ENCODE measurements at places on chromosomes 2 and 18.

- no peak for DNase-seq
Observed at GRCh38 chr2:144014103-144014502, 505.8 kb downstream of the ZEB2 start.

DNA sequence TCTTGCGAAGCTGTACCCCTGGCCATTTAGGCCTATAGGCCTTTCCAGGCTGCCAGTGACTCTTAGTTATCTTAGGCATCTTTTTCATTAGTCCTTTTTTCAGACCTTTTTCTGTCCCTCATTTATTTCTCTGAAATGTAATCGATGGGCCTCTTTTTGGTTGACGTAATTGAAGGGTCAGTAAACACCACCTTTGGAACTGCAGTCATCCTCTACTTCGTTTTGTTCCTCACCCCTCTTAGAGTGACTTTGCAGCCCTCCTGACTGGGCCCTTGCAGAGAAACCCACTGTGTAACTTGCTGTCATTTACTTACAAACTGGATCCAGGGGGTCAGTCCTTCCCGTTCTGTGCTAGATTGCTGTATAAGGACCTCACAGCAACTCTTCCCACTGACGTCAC, 23.2 kb downstream of the CENPO start:
- no peak for DNase-seq

DNA sequence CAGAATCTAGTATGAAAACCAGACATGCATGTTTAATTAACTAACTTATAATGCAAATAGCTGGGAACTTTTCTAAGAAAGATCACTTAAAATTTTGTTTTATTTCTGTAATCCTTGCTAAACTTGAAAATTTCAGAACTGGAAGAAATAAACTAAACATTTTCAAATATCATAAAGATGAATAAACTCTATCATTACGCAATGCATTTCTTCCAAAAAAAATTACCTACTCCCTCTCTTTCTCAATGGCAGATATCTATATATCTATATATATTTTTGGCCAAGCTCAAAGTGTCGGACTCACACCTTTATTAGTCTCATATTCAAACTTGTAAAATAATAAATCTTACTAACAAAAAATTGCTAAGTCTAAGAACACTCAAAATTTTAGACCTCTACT, 158.1 kb downstream of the SLC39A10 start:
- no peak for DNase-seq

DNA sequence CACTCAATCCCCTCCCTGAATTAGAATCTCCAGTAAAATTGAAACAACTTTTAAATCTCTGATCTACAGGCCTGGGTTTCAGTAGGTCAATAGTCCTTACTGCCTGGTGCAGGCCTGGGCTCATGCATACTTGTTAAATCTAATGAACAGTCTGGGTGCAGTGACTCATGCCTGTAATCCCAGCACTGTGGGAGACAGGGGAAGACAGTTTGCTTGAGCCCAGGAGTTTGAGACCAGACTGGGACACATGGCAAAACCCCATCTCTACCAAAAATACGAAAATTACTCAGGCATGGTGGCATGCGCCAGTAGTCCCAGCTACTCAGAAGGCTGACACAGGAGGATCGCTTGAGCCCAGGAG, 94.7 kb upstream of the SP3 start:
- no peak for DNase-seq

GRCh38 chr18:59565957-59566356, 131.3 kb downstream of the CCBE1 start:
- no peak for DNase-seq

DNA sequence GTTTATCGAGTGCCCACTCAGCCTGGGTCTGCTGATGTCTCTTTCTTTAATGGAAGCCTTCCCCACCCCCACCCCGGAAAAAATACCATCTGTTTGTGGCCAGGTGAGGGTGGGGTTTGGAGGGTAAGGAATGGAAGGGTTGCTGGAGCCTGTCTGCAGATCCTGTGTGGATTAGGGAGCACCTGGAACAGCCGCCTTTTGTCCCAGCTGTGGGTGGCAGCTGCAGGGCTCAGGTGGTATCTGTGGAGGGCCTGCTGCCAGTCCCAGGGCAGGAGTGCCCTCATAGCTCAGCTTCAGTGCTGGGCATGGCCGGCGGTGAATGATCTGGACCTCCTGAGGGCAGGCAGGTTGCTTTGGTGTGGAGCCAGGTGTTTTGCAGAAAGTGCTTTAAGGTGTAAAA, 45.3 kb downstream of the IMPA2 start:
- DNase-seq = no peak

DNA sequence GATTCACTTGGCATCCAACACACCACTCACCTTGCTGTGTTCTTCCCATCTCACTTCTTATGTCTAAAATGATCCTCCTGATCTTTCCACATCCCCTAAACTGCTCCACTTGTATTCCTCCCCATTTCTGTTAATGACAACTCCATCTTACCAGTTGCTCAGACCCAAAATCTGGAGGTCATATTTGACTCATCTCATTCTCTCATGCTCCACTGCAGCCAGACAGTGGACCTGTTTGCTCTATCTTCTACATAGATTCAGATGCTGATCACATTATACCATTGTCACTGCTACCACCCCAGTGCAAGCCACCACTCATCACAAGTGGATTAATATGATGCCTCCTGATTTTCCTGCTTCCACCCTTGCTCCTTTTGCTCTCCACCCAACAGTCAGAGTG, 7.9 kb upstream of the NABP1 start:
- DNase-seq = no peak

- DNase-seq = peak; percentile 46
Observed at GRCh38 chr2:85718009-85718391, 23.8 kb downstream of the GNLY start.

DNA sequence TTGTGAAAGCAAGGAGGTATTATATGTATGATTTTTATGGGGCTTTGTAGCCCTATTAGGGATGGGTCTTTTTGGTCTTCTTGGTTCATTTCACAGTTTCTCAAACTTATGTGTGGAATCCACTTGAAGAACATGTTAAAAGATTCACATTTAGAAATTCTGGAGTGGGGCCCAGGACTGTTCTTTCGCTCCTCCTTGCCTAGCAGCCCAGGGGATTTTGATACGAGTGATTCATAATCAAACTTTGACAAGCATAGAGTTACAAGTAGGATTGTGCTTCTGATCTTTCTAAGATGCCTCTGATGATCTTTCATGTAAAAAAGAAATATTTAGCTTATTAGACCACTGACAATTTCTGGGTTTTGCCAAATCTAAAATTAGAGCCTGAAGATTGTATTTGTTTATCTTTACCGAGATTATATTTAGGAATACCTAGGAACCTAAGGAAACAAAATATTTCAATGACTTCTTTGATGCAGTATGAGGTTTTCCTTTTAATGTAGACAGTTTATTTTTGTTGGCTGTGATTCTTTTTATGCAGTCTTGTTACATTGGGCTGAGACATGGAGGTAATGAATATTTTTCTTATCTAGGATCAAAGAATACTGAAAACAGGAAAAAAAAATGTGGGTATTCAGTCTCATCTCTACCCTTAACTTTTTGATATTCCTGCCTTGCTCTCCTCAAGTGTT, 324.0 kb downstream of the PARD3B start:
- no peak for DNase-seq

GRCh38 chr2:44943031-44943692, 1.7 kb downstream of the SIX3 start:
- DNase-seq = peak; percentile 34

- DNase-seq = no peak
Observed at GRCh38 chr2:53632714-53633113, 134.9 kb upstream of the CHAC2 start.

DNA sequence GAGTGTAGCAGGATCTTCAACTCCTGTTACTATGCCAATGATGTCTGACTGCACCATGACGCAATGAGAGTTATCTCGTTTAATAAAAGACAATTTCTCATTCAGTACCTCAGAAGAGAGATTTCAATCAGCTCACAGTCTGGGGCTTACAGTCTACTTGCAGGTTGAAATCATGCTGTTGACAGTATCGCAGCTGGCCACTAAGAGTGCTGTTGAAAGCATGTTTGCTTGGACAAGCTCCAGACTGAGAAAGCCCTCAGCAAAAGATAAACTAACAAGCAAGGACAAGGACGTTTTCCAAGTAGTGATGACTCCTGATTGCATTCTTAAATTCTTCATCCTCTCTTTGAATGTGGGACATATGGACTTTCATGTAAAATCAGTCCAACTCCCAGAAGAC, 145.2 kb upstream of the SYT4 start:
- DNase-seq = peak; percentile 49

GRCh38 chr2:85015653-85016360, 44.8 kb downstream of the KCMF1 start:
- no peak for DNase-seq

- no peak for DNase-seq
Observed at GRCh38 chr2:174952607-174953006, 52.6 kb downstream of the CHN1 start.

DNA sequence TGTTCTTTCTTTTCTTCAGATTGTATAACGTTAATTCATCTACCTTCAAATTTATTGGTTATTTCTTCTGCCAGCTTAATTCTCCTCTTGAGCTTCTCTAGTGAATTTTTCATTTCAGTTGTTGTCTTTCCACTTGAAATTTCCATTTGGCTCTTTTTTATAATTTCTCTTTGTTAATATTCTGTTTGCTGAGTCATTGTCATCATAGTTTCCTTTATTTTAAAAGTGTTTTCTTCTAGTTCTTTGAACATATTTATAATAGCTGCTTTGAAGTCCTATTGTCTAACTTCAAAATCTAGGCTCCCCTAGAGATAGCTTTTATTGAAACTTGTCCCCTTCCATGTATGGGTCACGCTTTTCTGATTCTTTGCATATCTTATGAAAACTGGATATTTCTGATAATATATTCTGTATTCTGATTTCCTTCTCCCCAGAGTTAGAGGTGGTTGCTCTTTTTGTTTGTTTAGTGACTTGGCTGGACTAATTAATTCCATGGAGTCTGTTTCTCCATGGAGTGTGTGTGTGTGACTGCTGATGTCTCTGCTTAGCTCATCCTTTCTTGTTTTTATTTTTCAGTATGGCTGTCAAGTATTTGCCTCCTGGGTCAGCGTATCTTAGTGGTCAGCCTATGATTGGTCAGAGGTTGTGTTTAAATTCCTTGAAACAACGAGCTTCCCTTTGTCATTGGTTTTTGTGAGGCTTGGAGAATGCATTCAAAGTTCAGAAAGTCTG, 47.6 kb downstream of the DIS3L2 start:
- DNase-seq = no peak

DNA sequence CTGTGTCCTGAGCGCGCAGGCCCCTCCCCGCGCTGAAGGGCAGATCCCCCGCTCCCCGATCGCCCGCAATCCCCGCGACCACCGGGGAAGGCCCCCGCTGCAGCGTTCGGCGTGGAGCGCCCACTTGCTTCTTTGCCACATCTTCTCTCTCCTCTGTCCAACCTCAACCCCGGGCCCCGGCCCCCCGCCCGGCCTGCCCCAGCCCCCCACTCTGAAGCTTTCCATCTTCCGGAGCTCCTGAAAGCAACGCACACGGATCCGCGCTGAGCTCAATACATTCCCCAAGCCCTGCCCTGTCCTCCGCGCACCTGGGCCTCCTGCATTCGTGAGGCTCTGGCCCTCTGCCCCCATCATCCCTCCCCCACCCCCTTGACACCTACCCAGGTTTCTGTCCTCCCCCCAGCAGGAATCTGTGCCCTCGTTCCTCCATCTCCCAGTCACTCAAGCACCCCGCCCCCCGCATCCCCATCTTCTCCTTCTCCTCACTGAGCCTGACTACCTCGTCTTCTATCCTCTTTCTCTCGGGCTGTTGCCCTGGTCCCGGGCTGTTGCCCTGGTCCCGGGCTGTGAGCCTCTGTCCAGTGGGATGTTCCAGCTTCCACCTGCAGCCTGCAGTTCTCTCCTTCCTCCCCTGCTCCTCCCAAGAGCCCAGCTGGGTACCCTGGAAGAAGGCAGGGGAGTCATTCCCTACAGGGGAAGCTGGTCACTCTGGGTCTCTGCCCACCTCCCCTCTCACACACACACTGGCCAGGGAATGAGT, 7.8 kb downstream of the SPEG start:
- no peak for DNase-seq

- peak; percentile 73 for DNase-seq
Observed at GRCh38 chr2:234288974-234289455, 207.9 kb downstream of the ARL4C start.

DNA sequence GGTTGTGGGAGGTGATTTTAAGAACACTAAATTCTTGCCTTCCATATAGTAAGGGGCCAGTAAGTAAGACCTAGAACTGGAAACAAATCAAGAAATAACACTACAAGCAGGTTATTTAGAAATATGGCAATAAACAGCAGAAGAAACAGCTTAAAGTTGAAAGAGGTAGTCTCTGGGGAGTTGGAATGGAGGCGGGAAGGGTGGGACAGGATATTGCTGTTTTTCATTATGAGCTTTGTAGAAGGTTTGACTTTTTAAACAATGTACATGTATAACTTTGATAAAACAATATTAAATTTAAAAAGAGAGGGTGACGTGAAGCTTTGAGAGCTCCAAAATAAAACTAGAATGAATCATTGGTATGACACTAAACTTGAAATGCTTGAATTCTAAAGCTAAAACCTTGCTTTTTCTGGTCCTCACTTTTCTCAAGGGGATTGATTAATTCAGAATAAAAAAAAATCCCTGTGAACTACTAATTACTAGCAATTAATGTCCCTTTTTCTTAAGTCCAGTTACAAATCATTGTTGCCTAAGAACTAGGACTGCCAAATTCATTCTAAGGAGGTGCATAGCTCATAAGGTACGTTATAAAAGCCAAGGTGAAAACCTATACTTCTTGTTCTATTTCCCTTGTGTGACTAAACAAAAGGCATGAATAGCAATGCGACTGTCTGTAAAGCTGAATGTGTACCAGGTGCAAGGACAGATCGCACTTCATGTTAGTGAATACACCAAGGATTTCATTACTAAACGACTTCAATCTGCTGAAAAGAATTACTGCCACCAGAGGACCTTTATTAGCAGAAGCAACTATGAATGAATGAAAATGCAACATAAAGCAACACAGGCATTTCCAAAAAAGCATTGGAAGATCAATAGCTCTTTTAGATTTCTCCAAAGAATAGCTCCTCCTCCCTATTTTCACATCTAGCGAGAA, 177.5 kb downstream of the RBM43 start:
- no peak for DNase-seq

- no peak for DNase-seq
Observed at GRCh38 chr2:205752924-205753323, 70.6 kb downstream of the NRP2 start.

- no peak for DNase-seq
Observed at GRCh38 chr2:222915092-222915957, 54.5 kb downstream of the ACSL3 start.

GRCh38 chr2:123747326-123747725, 277.8 kb upstream of the CNTNAP5 start:
- DNase-seq = no peak

GRCh38 chr2:208179028-208179609, 10.7 kb downstream of the C2orf80 start:
- no peak for DNase-seq

DNA sequence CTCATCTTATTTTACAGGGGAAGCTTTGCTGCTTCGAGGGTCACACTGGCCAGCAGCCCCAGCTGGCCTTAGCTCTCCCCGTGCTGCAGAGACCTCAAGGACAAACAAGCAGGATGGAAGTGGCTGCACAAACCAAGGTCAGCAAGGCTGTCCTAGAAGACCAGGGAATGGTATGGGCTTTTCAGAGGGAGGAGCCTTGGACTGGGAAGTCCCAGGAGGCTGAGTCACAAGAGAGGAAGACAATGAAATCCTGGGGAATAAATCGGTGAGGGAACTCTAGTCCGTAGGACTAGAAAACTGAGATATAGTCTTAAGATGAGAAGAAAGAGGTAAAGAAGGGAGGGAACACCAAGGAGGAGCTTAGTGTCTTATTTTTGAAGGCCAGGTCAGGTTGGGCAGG, 15.7 kb downstream of the CREG2 start:
- DNase-seq = no peak
